ENCODE measurements at places on chromosomes 1 and 21.

- DNase-seq: no peak
Measured at GRCh38 chr1:206952171-206952570, 5.9 kb upstream of the PIGR start.

GRCh38 chr1:5770981-5771765 is 221.1 kb downstream of the NPHP4 start:
- no peak for DNase-seq

DNA sequence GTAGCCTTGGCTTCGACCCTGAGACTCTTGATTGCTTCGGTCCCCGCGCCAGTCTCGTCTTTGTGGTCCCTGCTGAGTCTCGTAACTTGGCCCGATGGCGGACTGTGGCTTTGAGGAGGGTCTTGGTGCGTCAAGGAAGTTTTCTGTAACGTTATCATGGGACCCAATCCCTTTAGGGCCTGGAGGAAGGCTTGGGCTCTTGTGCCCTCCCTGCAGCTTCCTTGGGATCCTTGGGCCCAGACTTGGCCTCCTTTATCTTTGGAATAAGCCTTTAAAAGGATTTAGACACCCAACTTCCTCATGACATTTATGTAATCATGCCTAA is 371 bp downstream of the ZMPSTE24 start:
- DNase-seq: no peak

DNA sequence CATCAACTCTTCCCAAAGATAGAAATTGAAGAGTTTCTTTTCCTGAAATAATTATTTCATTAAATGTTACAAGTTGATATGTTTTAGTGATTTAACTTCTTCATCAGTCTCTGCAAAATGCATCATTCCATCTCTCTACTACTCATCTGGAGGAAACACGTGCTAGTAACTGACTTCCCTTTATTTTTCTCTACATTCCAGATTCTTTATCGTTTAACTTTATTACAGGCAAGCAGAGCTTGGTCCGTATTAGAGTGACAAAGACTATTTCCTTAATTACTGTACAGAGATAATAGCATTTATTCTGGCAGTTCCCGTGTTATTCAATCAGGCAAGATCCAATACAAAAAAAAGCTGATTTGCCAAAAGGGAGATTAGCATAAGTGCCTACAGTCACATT is 88.6 kb downstream of the TM2D1 start:
- DNase-seq: no peak

DNA sequence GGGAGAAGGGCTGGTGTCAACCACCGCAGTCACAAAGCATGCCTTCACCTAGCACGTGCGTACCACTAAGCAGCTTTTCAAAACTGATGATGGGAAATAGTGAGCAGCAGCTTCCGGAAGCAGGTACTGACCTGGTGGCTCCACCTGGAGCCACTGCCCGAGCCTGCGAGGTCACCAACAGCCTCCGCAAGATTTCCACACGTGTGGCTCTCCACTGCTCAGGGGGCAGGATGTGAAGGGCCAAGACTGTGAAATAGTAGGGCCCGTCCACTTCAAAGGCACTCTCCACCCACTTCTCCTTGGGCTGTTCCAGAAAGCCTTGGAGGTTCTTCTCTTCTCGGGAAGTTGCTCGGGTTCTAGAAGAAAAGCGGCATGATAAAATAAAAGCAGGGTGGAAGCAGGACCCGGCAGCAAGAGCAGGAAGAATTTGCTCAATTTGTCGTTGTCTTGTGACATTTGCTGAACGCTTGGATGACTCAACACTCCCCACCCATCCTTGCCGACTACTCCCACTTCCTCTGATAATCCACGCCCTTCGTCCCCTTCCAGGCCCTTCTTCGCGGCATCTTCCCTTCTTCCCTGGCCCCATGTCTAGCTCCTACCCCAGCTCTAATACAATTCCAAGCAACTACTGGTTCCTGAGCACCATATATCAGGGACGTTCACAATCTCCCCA is 124.9 kb upstream of the IFFO2 start:
- no peak for DNase-seq

GRCh38 chr1:233215135-233215760 is 80.3 kb downstream of the PCNX2 start:
- DNase-seq: no peak

- DNase-seq: no peak
Measured at GRCh38 chr1:224923726-224924125, 5.7 kb upstream of the DNAH14 start.

DNA sequence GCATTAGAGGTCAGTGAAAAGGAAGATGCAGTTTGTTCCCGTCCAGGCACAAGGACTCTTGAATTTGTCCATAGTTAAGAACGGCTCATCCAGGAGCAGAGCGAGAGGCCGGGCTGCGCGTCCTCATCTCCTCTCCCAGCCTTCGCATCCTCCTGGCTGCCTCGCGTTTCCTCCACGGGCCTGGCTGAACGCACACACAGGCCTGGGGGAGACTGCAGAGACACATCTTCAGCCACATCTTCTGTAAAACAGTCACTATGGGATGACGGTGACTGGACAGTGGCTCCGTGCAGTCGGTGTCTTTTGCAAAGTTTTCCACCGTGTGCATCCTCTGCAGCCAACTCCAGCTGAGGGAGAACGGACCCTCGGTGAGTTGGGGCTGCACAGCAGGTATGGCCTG is 89.7 kb downstream of the PSMG1 start:
- no peak for DNase-seq

DNA sequence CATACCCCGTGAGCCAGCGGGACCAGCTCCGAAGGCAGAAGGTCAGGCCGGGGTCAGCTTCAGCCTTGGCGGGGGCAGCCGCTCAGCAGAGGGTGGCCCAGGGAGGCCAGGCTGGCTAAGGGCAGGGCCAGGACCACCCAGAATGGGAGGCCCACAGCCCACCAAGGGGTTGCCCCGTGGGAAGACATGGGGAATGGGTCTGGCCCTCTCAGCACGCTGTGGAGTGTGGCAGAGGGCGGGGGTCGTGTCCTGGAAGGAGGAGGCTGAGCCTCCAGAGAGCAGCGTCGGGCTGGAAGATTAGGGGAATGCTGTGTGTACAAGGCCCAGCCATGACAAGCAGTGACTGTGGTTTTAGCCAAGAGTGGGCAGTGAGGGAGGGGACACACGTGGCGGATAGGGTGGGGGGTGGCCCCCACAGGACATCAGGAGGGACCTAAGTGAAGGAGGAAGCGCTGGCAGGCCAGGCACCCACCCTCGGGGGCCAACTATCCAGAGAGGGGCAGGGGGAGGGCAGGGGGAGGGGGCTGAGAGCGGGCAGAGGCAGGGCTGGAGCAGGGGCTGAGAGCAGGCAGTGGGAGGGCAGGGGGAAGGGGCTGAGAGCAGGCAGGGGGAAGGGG is 43.9 kb upstream of the POFUT2 start:
- no peak for DNase-seq
